ENCODE measurements at places on chromosomes 12 and 14.

- DNase-seq: no peak
Observed at GRCh38 chr14:21978184-21978998, 304.8 kb upstream of the OR4E1 start.

DNA sequence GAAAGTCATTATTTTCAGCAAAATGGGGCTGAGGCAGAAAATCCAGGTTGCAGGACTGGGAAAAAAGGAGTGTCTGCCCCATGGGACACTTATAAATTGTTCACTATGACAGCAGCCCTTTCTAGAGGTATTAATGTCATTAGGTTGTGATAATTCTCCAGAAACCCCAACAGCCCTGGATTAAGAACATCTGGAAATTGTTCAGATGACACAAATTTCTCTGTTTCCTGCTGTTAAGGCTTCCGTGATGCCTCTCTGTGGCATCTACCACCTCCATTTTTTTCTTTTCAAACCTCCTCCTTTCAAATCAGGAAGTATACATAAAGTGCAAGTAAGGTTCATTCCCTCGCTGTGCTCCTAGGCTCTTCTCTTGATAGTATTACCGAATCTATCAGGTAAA is 25.6 kb downstream of the EGLN3 start:
- no peak for DNase-seq

- DNase-seq: no peak
Observed at GRCh38 chr12:46892887-46893286, 67.1 kb upstream of the SLC38A4 start.

DNA sequence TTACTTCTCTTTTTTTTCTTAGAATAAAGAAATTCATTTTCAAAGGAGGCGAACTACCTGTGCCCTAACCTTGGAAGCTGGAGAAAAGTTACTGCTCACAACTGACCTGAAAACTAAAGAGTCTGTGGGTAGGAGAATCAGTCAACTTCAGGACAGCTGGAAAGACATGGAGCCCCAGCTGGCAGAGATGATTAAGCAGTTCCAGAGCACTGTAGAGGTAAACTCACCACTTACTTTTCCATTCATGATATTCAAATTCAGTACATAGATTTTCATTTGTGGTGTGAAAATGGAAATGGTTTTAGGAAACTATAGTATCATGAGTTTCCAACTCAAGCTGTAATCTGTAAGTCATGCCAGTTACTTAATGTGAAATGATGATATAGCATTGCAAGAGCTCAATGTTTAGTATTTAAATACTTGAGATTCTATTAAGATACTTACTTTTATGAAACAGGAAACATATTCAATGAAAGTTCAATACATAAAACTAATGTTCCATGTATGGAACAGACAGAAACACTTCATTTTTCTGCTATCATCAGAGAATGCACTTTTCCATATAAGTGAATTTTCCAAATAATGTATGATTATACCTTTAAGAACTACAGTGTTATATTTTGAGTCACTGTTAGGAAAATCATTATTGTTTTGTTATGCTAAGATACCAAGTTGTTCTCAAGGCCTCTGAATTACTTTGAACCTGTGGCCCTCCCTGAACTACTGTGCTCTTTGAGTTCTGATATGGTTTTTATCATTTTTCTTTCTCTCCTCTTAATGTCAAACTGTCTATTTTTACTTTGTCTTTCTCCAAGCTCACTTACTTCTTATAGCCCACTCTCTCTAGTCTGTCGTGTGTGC is 119.0 kb downstream of the ESR2 start:
- DNase-seq: no peak

- DNase-seq: no peak
Observed at GRCh38 chr12:47818467-47819137, 1.1 kb downstream of the HDAC7 start.

GRCh38 chr14:74968811-74969210 is 13.4 kb upstream of the PGF start:
- DNase-seq: no peak

GRCh38 chr14:53180272-53181221 is 27.4 kb upstream of the DDHD1 start:
- no peak for DNase-seq

- DNase-seq: no peak
Observed at GRCh38 chr12:1575408-1576401, 18.7 kb downstream of the FBXL14 start.

DNA sequence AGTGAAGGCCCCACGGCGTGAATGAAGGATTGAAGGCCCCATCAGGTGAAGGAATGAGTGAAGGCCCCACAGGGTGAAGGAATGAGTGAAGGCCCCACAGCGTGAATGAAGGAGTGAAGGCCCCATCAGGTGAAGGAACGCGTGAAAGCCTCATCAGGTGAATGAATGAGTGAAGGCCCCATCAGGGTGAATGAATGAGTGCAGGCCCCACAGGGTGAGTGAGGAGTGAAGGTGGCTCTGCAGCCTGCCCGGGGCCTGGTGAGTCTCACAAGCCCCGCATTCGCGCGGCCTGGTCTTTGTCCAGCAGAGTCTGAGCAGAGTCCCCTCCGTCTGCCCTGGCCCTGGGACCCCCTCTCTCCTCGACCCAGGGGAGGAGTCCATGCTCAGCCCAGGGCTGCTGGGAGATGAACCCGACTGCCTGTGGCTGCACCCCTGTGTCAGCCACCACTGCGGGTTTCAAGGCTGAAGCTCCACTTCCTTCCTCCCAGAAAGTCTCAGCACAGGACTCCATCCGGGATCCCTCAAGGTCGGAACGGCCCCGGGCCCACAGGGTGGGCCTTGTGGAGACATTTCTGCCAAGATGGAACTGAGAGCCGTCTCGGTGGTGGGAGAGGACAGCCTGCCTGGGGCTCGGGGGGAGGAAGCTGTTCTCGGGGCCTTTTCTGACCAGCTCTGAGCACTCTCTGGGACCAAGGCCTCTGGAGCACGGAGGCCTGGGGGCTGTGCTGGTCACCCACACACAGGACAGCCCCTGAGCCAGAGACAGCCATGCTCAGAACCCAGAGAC is 37.4 kb upstream of the TMEM179 start:
- no peak for DNase-seq

DNA sequence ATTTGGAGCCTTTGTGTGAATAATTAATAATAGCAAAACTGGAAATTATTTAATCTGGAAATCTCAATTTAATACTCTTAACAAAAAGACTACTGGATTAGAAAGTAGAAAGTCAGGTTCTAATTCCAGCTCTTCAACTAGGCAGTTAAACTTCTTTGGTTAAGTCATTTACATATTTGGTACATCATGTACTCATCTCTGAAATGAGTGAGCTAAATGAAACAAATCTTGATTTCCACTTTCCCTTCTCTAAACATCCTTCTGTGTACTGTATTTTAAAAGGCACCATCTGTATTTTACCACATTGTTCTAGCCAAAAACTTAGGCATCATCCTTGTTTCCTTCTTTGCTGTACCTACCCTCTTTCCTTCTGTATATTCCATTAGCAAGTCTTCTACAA is 26.9 kb downstream of the CRADD start:
- no peak for DNase-seq

GRCh38 chr12:18586581-18586980 is 151.2 kb downstream of the PLCZ1 start:
- DNase-seq: no peak

- no peak for DNase-seq
Observed at GRCh38 chr14:80714474-80714873, 227.1 kb downstream of the CEP128 start.

- DNase-seq: no peak
Observed at GRCh38 chr12:127043731-127044130, 1223.2 kb upstream of the TMEM132C start.

DNA sequence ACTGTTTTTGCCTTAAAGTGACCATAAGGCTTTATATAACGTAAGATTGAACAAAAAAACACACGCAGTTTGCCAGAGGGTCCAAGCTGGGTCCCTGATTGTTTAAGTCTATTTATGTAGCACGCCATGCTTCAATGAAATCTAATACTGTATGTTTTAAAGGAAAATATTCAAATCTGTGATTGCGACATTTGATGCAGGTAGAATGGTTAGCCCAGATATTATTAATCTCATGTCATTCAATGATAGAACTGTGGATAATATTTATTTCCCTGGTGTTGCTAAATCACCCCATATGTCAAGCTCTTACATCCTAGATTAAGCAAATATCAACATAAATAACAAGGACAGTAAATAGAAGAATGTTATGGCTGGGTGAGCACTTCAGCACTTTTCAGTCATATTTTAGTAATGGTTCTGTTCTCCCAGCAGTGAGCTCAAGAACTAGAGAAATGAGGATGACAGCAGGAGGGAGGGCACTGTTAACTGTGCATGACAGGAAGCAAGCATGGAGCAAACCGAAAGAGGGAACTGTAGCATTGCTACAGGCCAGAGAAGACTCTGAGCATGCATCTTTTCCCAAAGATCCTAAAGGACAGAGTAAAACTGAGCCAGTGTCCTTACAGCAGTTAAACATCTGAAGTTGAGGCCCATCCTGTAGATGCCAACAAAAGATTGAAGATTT is 465.7 kb upstream of the MGAT4C start:
- DNase-seq: no peak

DNA sequence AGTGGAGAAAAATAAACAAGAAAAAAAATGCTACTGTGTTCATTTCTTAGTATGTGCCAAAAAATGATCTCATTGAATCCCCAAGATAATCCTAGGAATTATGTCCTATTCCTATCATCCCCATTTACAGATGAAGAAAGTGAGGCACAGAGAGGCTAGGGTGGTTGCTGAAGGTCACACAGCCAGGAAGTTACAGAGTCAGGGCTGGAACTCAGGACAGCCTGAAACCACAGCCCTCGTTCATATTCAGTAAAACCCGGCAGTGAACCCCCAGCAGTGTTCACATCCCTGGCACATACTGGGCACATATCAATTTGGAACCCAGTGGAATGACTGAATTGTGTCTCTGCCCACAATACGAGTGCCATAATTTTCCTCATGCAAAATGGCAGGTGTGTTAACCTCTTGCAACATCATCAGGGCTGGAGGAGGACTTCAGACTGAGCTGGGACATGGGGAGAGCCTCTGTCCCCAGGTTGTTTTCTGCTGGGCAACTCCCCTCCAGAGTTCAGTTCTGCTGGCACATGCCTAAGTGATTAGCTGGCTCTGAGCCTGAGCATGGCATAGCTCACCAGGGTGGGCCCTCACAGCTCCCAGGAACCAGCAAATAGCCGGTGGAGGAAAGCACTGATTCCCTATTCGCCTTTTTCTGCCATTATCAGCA is 2.0 kb upstream of the PPP1CC start:
- no peak for DNase-seq

- no peak for DNase-seq
Observed at GRCh38 chr14:80095623-80096022, 115.7 kb downstream of the DIO2 start.
